ENCODE measurements at places on chromosomes 1 and 21. TPM values are rescaled to one million over a fixed set of nuclear protein-coding genes. Genes with fewer than 3 reads are reported as not detected.

The SIPA1L2 gene
- total RNA-seq = 0.44 TPM

The MYBPH gene
- 0.75 TPM for total RNA-seq

The PCP4L1 gene
- total RNA-seq = not detected

The SLC16A4 gene
- total RNA-seq = 16.6 TPM

The OR2T33 gene
- not detected for total RNA-seq

The CYP4X1 gene
- total RNA-seq = not detected

The RAB29 gene
- 12.4 TPM for total RNA-seq

The BLACAT1 gene
- total RNA-seq = 0.22 TPM

The ETV3L gene
- not detected for total RNA-seq

The YIPF1 gene
- 20.0 TPM for total RNA-seq

The CCDC30 gene
- total RNA-seq = 0.55 TPM

The CHAF1B gene
- 2.5 TPM for total RNA-seq

The KIF1B gene
- 38.0 TPM for total RNA-seq

All from uterine smooth muscle cell (primary cell).